ENCODE measurements at places on chromosomes 7 and 10.

GRCh38 chr10:17735166-17735941 lies 16.6 kb upstream of the TMEM236 start:
- DNase-seq = no peak

DNA sequence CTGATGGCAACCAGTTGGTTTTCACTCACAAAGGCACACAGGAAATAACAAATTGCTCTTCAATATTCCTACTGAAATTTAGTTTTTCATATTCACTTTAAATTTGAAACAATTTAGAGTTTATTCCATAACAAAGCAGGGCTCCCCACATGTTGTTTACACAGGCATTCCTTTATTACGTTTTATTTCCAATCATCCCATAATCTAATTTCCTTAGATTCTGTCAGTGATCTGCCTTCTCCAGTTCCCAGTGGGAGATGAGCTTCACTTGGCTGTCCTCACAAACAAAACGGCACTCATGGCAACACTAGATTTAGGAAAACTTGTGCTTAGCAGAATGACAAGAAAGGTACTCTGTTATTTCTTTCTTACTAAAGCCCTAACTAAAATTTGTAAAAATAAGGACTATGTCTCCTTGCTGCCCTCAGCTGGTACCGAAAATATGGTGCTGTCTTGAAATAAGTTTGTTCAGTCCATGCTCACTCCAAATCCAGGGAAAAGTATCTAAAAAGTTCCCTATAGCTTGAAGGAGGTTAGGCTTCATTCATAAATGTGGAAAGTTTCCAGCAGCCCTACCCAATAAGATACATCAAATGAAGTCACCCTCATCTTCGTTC lies 23.0 kb downstream of the PHYH start:
- DNase-seq = no peak

DNA sequence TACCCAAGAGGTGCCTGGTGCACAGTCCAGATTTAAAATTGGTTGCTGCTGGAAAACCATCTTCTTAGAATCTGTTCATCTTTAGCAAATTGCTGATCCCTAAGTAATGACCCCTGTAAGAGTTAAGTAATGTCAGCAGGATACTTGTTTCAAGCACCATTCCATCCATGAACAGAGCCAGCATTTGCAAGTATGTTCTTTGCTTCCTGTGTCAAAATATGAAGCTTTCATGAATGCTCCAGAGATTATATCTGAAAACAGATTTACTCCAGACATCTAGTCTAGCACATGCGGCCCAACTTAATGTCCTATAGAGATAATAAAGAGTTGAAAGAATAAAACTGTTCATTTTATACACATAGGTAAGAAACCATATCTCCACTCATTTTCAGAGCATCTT lies 98.7 kb upstream of the ZNF438 start:
- no peak for DNase-seq

- peak; percentile 35 for DNase-seq
Measured at GRCh38 chr10:77162697-77163096, 474.9 kb downstream of the KCNMA1 start.

- no peak for DNase-seq
Measured at GRCh38 chr10:132979491-132980425, 37.4 kb upstream of the CFAP46 start.

- DNase-seq = no peak
Measured at GRCh38 chr10:71821909-71822763, 28.9 kb downstream of the PSAP start.
